ENCODE measurements at places on chromosomes 1 and 21. TPM values are rescaled to one million over a fixed set of nuclear protein-coding genes. Genes with fewer than 3 reads are reported as not detected.

Gene ARHGAP29
- 114 TPM for total RNA-seq

Gene KCNK1
- 6.7 TPM for total RNA-seq

Gene NBPF6
- not detected for total RNA-seq

Gene NBPF20
- total RNA-seq: 1.4 TPM

Gene MTMR11
- 13.1 TPM for total RNA-seq

Gene HSD3B2
- total RNA-seq: not detected

Gene GSTM3
- 28.7 TPM for total RNA-seq

DNA sequence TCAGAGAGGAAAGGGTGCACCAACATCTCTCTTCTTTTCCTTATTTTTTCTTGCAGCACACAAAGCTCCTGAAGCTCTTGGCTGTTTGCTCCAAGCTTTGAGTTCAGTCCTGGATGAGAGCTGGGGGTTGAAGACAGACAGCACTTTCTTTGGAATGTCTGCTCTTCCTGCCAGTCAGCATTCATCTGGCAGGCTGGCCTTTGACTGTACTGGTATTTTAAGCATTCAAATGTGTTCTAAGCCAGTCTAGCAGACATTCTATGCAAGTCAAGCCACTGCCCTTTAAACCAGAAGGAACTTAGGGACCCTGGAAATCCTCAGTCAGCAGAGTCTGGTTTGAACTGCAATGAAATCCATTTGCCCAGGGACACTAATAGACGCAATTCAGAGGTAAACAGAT, 45.0 kb downstream of the XCL1 start:
- H3K36me3 ChIP-seq: no peaks in the 10 kb centered on the region
- no peaks in the 10 kb centered on the region for H3K27me3 ChIP-seq
- H3K27ac ChIP-seq: no peak overlapping the region

DNA sequence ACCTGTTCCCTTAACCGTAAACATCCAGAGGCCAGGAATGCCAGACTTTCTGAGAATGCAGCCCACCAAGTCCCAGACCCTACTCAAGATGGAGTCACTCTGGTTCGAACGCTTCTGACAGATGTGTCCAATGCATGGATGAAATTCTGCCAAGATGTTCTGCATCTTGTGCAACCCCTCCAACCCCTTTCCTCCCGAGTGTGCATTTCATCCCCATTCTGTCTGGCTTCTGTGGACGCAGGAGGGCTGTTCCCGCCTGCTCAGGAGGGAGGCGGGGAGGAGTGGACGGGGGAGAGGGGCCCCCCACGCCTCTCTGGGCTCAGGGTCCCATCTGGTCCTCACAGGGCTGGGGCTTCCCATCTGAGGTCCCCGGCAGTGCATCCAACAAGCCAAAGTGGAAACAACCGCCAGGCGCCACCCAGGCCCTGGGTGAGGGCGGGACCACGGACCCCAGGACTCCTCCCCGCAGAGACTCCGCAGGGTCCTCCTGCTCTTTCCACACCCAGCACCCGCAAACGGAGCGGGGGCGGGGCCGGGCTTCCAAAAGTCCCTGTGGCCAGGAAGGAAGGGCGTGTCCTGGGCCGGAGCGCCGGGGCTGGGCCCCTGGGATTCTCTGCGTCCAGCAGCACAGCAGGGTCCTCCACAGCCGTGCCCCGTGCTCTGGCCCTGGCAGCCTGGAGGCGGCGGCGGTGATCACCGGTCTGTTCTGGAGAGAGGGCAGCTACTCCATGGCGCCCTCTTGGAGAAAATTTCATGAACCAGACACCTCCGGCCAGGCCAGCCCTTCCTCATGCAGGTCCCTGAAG, 27.8 kb upstream of the SUMO3 start:
- H3K36me3 ChIP-seq: peaks cover 19% of the 10 kb centered on the region
- peak overlapping the region; percentile 63 for H3K4me3 ChIP-seq
- peak; percentile 80 for DNase-seq
- H3K27ac ChIP-seq: peak overlapping the region; percentile 73
- H3K4me1 ChIP-seq: peaks cover 9% of the 10 kb centered on the region

DNA sequence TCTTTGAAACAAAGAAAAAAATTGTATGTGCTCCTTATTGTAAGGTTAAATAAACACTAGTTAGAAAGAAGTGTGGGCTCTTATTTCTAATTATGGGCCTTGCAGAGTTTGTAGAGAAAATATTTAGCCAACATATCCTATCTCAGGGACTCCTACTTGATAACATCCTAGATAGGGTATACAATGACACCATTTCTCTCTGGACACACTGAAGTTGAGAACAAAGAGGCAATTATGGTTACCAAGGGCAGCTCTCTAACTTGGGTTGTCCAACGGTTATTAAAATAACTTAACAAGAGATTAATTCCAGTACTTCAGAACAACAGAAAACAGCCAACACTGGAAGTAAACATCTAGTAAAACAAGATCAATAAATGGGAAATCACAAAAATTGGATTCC, 69.0 kb upstream of the ZC3H11B start:
- H3K4me3 ChIP-seq: no peak overlapping the region
- peaks cover 4% of the 10 kb centered on the region for H3K27me3 ChIP-seq
- DNase-seq: no peak
- no peaks in the 10 kb centered on the region for H3K4me1 ChIP-seq
- no peaks in the 10 kb centered on the region for H3K36me3 ChIP-seq

GRCh38 chr1:56548571-56548970, 30.8 kb downstream of the PLPP3 start:
- H3K27ac ChIP-seq: no peak overlapping the region
- 0 out of 2 replicates have a peak, but pooled peaks cover 4% of the 10 kb centered on the region for H3K4me1 ChIP-seq
- no peak overlapping the region for H3K4me3 ChIP-seq
- DNase-seq: peak; percentile 48
- 0 out of 2 replicates have a peak, but pooled peaks cover 11% of the 10 kb centered on the region for H3K36me3 ChIP-seq
- H3K27me3 ChIP-seq: no peaks in the 10 kb centered on the region

GRCh38 chr1:29196863-29197589, 15.3 kb upstream of the SRSF4 start:
- DNase-seq: peak; percentile 93
- H3K27ac ChIP-seq: peak overlapping the region; percentile 90
- peaks cover 24% of the 10 kb centered on the region for H3K4me1 ChIP-seq
- no peak overlapping the region for H3K4me3 ChIP-seq

DNA sequence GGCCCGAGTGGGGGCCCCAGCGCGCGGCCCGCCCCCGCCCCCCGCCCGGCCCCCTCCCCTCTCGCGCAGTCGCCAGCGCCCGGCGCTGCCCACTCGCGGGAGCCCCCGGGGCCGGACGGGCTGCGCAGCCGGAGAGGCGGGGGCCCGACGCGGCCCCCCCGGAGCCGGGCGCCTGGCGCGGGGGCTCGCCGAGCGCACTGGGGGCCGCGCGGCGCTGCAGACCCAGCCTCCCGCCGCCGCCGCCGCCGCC, 146 bp upstream of the ZNF362 start:
- H3K4me1 ChIP-seq: peaks cover 8% of the 10 kb centered on the region
- no peak for DNase-seq
- H3K27me3 ChIP-seq: no peaks in the 10 kb centered on the region
- no peak overlapping the region for H3K27ac ChIP-seq
- peak overlapping the region; percentile 47 for H3K4me3 ChIP-seq

DNA sequence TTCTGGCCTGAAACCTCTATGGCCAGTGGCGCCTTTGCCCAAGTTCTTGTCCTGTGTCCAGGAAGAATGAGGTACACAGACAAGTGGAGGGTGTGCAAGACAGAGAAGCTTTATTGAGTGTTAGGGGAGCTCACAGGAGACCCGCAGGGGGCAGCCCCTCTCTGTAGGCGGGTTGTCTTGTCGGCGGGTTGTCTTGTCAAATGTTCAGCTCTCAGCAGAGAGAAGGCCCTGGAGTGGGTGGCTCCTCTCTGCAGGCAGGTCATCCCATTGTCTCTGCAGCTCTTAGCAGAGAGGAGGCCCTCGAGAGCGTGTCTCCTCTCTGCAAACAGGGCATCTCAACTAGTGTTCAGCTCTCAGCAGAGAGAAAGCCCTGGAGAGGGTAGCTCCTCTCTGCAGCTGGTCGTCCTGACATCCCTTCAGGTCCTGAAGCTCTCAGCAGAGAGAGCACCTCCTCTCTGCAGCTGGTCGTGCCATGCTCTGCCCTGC, 11.0 kb downstream of the COL6A2 start:
- no peaks in the 10 kb centered on the region for H3K27me3 ChIP-seq
- no peak overlapping the region for H3K27ac ChIP-seq
- peaks cover 7% of the 10 kb centered on the region for H3K4me1 ChIP-seq
- peaks cover 51% of the 10 kb centered on the region for H3K36me3 ChIP-seq
- no peak for DNase-seq
- H3K4me3 ChIP-seq: no peak overlapping the region

- DNase-seq: no peak
- H3K4me3 ChIP-seq: no peak overlapping the region
- no peaks in the 10 kb centered on the region for H3K4me1 ChIP-seq
- no peak overlapping the region for H3K27ac ChIP-seq
Observed at GRCh38 chr21:42969193-42969600, 5.2 kb upstream of the PKNOX1 start.

DNA sequence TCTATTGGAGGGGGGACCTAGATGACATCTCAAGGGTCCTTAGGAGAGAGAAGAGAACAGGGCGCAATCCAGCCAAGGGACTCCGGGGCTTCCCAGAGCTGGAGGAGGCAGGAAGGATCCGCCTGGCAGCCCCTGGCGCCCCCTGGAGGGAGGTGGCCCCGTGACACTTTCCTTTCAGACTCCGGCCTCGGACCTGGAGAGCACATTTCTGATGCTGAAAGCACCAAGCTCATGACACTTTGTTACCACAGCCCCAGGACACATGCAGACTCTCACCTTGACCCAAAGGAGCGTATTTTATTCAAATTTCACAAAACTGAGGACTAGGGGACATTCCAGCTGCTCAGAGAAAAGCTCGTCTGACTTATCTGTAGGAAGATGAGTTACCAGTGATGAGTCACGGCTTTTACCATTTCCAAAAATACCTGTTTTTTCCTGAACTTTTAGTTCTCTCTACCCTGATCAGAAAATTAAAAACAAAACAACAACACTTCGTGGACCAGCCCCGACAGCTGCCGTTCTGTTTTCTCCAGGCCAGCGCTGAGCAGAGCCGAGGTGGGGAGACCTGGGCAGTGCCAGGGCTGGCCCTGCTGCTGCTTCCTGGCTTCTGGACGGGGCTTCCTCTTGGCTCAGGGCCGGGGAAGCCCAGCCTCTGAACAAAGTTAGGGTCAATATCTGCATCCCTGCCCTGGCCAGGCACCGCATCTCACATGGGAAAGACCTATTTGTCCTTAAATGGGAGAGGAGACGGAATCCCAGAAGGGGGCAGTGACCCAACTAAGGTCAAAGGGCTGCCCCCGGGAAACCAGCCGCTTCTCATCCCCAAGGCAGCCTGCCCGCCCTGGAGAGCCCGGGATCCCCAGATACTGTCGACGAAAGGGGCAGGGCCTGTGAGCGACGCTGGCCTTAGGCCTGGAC, 21.6 kb upstream of the POFUT2 start:
- no peaks in the 10 kb centered on the region for H3K36me3 ChIP-seq
- no peak overlapping the region for H3K4me3 ChIP-seq
- no peaks in the 10 kb centered on the region for H3K27me3 ChIP-seq

- peak overlapping the region; percentile 19 for H3K27ac ChIP-seq
- peak; percentile 77 for DNase-seq
- H3K4me3 ChIP-seq: 0 out of 2 replicates have a peak overlapping the region, but pooled peaks have one; percentile 8
Observed at GRCh38 chr1:198686069-198686728, 47.4 kb downstream of the PTPRC start.

DNA sequence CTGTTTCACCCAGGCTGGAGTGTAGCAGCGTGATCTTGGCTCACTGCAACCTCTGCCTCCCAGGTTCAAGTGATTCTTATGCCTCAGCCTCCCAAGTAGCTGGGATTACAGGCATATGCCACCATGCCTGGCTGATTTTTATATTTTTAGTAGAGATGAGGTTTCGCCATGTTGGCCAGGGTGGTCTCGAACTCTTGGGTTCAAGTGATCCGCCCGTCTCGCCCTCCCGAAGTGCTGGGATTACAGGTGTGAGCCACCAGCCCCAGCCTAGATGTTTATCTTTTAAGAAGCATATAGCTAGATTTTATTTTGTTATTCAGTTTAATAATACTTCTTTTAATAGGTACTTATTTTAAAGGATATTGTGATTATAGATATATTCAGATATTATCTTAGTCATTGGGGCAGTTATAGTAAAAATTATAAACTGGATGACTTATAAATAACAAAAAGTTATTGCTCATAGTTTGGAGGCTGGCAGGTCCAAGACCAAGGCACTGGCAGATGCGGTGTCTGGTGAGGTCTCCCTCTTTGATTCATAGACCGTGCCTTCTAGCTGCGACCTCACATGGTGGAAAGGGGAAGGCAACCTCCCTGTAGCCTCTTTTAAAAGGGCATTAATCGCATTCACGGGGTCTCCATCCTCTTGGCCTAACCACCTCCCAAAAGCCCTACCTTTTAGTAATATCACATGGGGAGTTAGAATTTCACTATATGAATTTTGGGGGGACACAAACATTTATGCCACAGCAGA, 3.1 kb upstream of the KCNE2 start:
- H3K27me3 ChIP-seq: peaks cover 13% of the 10 kb centered on the region
- no peak overlapping the region for H3K27ac ChIP-seq
- no peak overlapping the region for H3K4me3 ChIP-seq
- DNase-seq: no peak
- no peaks in the 10 kb centered on the region for H3K36me3 ChIP-seq

DNA sequence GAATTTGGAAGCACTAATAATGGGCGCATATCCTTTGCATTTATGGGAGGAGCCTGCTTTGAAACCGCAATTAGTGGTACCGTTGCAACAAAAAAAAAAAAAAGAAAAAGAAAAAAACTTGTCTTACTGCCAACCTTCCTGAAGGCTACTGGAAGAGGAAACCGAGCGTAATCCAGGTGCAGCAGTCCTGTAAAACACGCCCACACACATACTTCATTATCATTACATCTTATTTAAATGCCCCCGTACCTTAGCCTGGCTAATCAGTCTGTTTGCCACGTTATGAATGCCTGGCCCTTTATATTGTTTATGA, 686 bp upstream of the ZNF281 start:
- no peaks in the 10 kb centered on the region for H3K27me3 ChIP-seq
- H3K27ac ChIP-seq: no peak overlapping the region
- peaks cover 55% of the 10 kb centered on the region for H3K4me1 ChIP-seq
- peaks cover 33% of the 10 kb centered on the region for H3K36me3 ChIP-seq
- DNase-seq: peak; percentile 33
- H3K4me3 ChIP-seq: peak overlapping the region; percentile 78

- no peak for DNase-seq
- H3K4me1 ChIP-seq: peaks cover 7% of the 10 kb centered on the region
- H3K36me3 ChIP-seq: peaks cover 3% of the 10 kb centered on the region
- no peak overlapping the region for H3K4me3 ChIP-seq
Observed at GRCh38 chr1:227733309-227733705, 1.8 kb downstream of the JMJD4 start.

Measured in GM23248 (cell line).